ENCODE measurements at places on chromosomes 16 and 17.

DNA sequence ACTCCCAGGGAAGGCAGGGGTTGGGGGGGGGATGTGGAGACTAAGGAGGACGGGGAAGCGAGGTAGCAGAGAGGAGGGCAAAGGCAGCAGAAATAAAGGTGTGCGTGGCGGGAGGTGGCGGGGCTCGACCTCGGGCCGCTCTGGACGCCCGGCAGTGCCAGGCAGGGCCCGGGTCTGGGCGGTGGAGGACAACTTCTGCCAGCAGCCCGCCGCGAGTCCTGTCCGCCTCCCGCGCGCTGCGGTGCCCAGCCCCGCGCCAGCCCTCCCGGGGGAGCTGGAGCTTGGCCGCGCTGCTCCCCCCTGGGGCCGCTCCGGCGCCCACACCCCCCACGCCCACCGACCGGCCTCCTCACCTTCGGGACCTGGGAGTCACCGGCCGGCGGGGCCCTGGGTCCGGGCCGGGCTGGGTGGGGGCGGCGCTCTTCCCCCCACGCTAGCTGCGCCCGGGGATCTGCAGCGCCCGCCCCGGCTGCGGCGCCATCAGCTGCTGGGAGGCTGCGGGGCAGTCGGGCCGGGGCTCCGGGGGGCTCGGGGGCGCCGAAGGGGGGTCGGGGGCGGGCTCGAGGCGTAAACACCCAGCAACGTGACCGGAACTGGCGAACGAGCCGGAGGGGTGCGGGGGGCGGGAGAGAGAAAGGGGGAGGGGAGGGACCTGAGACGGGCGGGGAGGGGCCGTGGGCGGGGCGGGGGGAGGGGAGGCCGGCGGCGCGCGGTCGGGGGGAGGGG lies at the start of gene CCDC92B:
Gene CCDC92B (minus strand): TSS at position 595 of the 726 bp plus-strand sequence. CDS start 14,507 bp downstream, outside the sequence.
- DNase-seq: no peak

- DNase-seq: no peak
These were observed 18.0 kb downstream of the N4BP1 start for GRCh38 chr16:48591976-48592375.

DNA sequence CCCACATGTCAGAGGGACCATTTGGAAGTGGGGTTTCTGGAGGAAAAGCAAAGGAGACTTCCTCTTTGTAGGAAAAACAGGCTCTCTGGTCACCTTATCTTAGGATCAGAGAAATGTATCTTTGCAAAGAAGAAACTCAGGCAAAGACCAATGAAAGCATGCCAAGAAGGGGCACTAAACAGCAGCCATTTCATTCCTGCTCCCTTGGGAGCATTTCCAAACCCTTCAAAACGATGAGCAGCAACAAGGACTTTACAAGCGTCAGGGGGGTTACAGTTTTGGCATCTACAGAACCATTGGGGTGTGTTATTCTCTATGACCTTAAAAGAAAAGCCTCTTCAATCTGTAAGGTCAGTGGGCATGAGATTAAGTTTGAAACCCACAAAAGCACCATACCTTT lies 122.8 kb downstream of the SMG6 start:
- DNase-seq: no peak

GRCh38 chr16:88059701-88060386 lies 108.6 kb downstream of the BANP start:
- DNase-seq: no peak

GRCh38 chr17:7348478-7349242 lies 3.3 kb upstream of the KCTD11 start:
- DNase-seq: no peak

DNA sequence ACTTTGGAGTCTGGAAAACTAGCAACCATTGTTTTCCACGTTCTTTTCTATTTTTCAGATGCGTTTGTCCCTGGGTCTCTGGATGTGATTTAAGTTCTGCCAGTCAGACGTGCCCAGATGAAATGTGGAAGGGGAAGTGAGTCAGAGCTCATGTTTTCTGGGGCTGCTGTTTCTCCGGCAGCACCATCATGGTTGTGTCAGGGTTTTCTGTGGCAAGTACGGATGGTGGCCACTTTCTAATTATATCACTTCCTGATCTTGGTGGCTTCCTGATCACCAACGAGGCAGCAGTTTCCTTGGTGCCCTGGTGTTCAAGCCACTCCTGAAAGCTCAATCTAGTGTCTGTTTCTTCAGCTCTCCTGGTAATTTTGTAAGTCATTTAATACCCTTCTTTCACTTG lies 31.4 kb upstream of the PMFBP1 start:
- DNase-seq: no peak

All from hematopoietic multipotent progenitor cell treated with erythropoietin and hydrocortisone succinate and interleukin-3 and kit ligand, for 15 days (in vitro differentiated cells).